ENCODE measurements at places on chromosomes 13 and 19.

DNA sequence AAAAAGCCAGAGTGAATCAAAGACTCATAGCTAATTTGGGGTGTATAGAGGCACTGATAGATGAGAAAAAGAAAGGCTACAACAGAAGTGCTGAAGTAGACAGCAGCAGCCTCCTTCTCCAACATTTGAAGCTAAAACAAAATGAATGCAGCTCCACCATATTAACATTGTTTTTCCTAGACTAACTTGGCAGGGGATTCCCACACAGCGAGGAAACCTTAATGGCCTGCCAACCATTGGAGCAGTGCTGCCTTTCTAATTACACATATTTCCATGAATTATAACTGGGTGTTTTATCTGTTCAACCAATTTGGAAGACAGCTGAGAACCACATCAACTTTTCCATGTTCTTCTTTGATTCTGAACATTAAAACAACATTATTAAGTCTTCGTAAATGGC, 478.6 kb downstream of the LIG4 start:
- no peak for DNase-seq

GRCh38 chr13:85241060-85241459, 558.2 kb downstream of the SLITRK6 start:
- no peak for DNase-seq

DNA sequence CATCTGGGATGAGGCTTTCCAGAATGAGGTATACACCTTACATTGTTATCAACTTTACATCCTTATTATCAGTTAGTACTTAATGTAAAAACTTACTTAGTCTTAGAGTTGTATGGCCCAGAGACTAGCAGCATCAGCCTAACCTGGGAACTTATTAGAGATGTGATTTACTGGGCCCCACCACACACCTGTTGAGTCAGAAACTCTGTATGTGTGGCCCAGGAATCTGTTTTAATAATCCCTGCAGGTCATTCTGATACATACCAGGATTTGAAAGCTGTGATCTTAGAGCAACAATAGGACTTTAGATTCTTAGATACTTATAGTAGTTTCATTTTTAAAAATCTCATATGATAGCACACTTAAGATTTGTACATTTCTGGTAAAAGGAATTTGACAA, 17.4 kb downstream of the FNDC3A start:
- DNase-seq = no peak

DNA sequence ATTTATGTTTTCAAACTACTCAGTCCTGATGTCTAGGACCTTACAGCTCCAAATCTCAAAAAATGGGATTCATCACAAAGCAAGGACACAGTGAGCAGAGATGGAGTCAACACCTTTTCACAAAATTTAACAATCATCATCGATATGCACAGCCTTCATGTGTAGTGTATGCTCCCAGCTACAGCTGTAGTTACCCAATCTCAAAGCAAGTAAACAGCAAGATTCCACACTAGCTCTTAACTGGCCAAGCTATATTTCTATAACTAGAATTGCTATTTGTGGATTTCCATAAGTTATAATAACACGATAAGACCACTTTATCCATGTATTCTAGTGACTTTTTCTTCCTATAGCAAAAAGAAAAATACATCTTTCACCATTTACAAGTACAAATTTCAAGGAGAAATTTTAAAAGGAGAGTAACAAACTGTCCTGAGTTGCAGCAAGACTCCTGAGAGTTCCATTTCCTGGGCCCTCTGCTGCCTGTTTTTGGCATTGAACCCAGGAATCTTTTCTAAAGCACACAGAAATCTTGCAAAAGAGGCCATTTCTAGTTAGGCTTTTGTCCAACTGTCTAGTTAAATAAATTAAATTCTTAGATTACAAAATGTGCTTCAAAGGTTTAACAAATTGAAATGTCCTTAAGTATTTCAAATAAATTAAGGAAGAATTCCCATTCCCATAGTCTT, 460.6 kb downstream of the FGF14 start:
- DNase-seq = no peak

- no peak for DNase-seq
Measured at GRCh38 chr19:35206379-35206778, 22.2 kb downstream of the FAM187B start.

DNA sequence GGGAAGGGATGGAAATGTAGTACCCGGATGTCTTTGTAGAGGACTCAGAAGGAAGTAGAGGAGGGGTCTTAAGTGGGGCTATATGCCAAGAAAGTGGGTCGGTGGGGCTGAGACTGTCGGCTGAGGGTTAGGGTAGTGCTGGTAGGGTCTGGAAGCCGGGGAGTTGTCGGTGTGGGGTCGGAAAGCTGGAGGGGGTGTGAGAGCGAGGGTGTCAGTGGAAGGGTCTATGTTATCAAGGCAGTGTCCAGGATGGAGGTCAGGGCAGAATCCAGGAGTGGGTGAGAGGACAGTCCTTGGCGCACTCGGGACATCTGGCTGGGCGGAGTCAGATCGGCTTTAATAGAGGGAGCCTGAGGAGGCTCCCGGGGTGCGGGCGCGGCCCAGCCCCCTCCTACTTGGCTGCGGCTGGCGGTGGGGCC, 1.7 kb downstream of the HSPB6 start:
- no peak for DNase-seq

- DNase-seq = no peak
Measured at GRCh38 chr13:101116826-101117225, 299.5 kb downstream of the NALCN start.

GRCh38 chr13:96422002-96422401, 332.1 kb downstream of the HS6ST3 start:
- DNase-seq = no peak

- DNase-seq = no peak
Measured at GRCh38 chr19:29285187-29285687, 72.3 kb upstream of the UQCRFS1 start.

- no peak for DNase-seq
Measured at GRCh38 chr13:103772576-103772975, 706.4 kb upstream of the SLC10A2 start.

DNA sequence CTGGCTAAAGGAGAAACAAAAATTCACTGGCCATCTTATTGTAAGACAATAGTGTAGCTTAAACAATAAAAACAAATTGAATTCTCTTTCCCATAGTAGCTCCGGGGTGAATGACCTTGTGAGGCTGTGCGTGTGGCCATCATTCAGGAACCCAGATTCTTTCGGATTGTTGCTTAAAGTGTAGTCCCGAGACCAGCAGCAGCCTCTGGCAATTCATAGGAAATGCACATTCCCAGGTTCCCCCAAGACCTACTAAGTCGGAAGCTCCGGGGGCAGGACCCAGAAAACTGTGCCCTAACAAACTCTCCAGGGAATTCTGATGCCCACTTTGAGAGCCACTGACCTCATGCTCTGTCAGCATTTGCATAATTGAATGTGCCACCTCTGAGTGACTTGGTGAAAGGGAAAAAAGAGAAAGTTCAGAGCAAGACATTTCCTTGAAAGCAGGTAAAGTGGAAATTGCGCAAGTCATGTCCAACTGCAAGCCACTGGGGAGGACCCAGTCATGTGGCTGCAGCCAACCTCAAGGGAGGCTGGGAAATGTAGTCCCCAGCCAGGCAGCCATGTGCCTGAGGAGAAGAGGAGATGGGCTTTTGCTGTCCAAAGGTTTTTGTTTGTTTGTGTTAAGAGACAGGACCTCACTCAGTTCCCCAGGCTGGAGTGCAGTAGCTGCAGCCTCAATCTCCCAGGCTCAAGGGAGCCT, 50.7 kb upstream of the PNMA8B start:
- no peak for DNase-seq

- DNase-seq = no peak
Measured at GRCh38 chr13:103466761-103467160, 400.5 kb upstream of the SLC10A2 start.

- peak; percentile 49 for DNase-seq
Measured at GRCh38 chr19:3224346-3225168, at the start of gene CELF5. Gene CELF5 (plus strand): TSS chr19:3224661. CDS start chr19:3224740, 79 bp downstream.

Measured in activated gamma-delta T cell (primary cell).